Bone marrow (tissue), 2 donors: ENCODE measurements at places on chromosomes 3 and 15.

- DNase-seq: no peak
Measured at GRCh38 chr3:191393146-191393545, 62.8 kb upstream of the UTS2B start.

DNA sequence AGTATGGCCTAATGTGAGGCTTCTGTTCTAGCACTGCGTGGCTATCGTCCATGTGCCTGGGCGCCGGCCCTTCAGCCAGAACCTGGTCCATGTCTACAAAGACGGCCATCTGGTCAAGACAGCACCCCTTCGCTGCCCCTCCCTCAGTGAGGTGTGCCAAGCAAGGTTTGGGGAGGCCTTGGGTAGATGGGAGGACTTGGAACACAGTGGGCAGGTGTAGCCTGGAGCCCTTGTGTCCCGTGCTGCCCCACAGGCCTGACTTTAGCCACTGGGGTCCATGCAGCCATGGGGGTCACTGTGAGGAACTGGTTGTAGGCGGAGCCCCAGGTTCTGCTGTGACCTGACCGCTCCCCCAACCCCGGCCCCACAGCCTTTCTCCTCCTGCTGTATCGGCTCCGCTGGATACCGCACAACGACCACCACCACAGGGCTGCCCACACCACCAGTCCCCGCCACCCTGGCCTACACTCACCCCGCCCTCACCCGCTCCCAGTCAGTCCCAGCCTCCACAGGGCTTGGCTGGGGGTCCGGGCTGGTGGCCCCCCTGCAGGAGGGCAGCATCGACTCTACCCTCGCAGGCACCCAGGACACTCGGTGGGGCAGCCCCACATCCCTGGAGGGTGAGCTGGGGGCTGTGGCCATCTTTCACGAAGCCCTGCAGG lies 16.6 kb downstream of the NBEAL2 start:
- DNase-seq: no peak

GRCh38 chr15:74783072-74783807 lies 1.4 kb downstream of the CSK start:
- DNase-seq: peak; percentile 34

DNA sequence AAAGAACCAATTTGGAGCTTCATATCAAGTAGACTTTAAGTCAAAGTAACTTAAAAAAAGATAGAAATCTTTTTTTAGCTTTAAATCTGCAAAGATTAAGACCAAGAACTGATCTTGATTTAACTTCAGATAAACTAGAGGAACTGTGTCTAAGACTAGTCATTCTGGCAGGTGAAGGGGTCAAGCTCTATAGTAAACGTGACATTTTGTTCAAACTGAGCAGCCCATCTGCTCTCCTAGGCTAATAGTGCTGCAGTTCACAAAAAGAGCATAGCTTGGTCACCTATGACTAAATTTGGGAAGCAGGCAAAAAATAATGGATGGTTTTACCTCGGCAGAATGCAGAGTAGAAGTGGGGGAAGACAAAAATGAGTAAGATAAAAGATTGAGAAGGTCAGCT lies 168.8 kb upstream of the ALCAM start:
- no peak for DNase-seq

- no peak for DNase-seq
Measured at GRCh38 chr3:111882799-111883198, 23.7 kb downstream of the PHLDB2 start.

- DNase-seq: no peak
Measured at GRCh38 chr15:88661761-88662556, 23.1 kb downstream of the ISG20 start.

GRCh38 chr3:87076946-87077345 lies 86.0 kb upstream of the VGLL3 start:
- DNase-seq: no peak

- DNase-seq: no peak
Measured at GRCh38 chr3:195904368-195904767, 4.0 kb downstream of the TNK2 start.
